Neural crest cell (in vitro differentiated cells): ENCODE measurements at places on chromosomes 7 and 10.

- no peak for DNase-seq
Observed at GRCh38 chr7:134452991-134453473, 5.9 kb downstream of the AKR1B1 start.

DNA sequence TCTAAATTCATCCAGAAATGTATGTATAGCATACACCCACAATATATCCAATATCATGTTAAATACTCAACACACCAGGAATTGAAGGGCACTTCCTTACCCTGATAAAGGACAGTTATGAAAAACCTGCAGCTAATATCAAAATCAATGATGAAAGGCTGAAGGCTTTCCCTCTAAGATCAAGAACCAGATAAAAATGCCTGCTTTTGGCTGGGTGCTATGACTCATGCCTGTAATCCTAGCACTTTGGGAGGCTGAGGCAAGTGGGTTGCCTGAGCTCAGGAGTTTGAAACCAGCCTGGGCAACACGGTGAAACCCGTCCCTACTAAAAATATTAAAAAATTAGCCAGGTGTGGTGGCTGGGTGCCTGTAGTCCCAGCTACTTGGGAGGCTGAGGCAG, 21.6 kb upstream of the UPP1 start:
- DNase-seq, result no peak

DNA sequence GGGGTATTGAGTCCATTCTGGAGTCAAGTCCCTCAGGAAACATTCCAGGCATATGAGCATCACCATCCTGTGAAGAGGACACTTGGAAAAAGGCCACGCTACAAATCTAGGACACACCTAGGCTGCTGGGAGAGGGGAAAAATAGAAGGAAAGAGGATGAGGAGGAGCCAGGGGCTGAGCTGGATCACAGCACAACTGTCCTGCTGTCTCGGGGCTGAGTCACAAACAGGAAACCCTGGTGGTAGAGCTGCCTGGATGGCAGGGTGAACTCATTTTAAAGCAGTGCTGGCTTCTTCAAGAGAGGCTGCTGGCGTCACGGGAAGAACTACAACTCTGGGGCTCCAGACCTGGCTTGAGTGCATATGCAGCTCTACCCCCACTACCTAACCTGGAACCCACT, 151.5 kb downstream of the RNF216 start:
- DNase-seq, result no peak

DNA sequence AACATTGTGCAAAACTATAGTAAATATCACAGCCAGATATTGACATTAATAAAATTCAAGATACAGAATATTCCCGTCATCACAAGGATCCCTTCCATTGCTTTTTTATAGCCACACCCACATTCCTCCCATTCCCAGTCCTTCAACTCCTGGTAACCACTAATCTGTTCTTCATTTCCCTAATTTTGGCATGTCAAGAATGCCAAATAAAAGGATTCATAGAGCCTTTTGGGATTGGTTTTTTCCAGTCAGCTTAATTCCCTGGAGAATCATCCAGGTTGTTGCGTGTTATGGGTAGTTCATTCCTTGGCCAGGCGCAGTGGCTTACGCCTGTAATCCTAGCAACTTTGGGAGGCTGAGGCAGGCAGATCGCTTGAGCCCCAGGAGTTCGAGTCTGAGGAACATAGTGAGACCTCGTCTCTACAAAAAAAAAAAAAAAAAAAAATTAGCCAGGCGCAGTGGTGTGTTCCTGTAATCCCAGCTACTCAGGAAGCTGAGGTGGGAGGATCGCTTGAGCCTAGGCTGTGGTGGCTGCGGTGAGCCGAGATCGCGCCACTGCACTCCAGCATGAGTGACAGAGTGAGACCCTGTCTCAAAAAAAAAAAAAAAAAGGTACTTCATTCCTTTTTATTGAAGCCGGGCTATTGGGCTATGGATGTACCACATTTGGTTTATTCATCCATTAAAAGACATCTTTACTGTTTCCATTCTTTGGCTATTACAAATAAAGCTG, 2.7 kb downstream of the OGDH start:
- no peak for DNase-seq

- peak; percentile 21 for DNase-seq
Observed at GRCh38 chr10:128062331-128062880, 63.8 kb downstream of the MKI67 start.

GRCh38 chr7:43152696-43153095, 40.2 kb downstream of the HECW1 start:
- DNase-seq, result no peak

DNA sequence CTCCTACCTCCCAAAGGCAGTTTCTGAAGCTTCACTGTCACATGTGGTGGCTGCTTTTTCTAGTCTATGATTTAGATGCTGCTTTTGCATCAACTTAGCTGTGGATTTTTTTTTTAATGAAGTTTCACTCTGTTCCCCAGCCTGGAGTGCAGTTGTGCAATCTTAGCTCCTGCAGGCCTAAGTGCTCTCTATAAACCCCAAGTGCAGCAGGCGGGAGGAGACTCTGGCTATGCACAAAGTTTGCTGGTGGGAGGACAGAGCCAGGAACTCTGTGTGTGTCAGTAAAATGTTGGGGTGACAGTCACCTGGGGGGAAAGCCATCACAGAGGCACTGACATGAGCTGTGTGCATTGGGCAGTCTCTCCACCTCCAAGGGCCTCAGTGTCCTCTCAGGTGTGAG, 138.8 kb upstream of the FAM20C start:
- no peak for DNase-seq

- no peak for DNase-seq
Observed at GRCh38 chr10:116912162-116912561, 62.9 kb downstream of the ENO4 start.

GRCh38 chr10:115209133-115209532, 116.0 kb downstream of the ATRNL1 start:
- no peak for DNase-seq

- no peak for DNase-seq
Observed at GRCh38 chr10:118922226-118922625, 107.3 kb upstream of the NANOS1 start.

DNA sequence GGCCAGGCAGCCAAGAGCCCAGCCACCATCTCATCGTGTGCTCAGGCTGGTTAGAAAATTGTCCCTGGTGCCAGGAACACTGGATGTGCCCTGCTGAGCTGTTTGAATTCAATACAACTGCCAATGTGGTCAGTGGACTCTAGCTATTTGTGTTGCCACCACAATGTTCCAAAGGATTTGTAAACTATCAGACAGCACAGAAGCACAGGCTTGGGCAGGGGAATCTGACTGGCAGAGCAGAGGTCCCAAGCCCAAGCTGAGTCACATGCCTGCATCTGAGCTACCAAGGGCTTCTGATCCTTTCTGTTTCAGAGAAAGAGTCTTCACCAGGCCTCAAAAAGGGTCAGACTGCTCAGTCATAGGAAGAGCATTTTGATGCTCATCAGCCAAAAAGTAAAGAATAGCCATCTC, 232.1 kb upstream of the SEMA3C start:
- no peak for DNase-seq

- no peak for DNase-seq
Observed at GRCh38 chr10:68128015-68128414, 18.7 kb downstream of the MYPN start.

DNA sequence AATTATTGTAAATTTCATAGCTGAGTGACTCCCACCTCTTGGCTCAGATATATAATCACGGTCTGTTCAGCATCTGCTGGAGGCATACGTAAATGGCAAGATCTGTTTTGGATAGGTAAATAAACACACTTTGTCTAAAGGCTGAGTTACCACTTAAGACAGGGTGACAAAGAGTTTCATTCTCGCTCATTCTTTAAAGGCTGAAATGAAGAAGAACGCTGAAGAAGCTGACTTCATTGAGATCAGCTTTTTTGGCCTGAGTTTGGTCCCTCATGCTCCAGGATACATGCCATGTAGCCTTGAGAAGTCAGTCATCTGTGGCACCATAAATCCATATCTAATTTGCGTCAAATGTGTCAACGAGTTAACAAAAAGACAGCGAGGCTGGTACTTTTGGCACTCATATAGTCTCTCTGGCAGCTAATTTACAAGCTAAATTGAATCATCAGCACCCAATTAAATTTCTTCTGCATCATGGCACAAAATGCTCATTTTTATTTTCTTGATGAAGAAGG, 309.9 kb downstream of the GPAM start:
- DNase-seq, result no peak

GRCh38 chr10:22693371-22693784, 21.0 kb downstream of the PIP4K2A start:
- no peak for DNase-seq

GRCh38 chr10:55305285-55305684, 504.3 kb upstream of the PCDH15 start:
- no peak for DNase-seq

DNA sequence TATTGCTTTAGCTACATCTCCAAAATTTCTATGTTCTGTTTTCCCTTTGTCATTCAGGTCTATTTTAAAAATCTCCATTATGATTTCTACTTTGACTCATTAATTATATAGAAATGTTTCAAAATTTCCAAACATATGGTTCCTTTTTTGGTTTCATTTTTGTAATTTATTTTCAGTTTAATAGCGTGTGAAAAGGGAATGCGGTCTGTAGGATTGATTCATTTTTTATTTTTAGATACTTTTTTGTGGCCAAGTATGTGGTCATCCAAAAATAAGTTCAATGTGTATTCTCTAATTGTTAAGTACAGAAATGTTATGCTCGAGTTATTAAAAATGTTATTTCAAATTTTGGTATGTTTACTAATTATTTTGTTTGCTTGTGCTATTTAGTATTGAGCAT, 72.5 kb upstream of the ANKRD1 start:
- no peak for DNase-seq

GRCh38 chr10:126425032-126425431, 36.8 kb upstream of the ADAM12 start:
- no peak for DNase-seq

DNA sequence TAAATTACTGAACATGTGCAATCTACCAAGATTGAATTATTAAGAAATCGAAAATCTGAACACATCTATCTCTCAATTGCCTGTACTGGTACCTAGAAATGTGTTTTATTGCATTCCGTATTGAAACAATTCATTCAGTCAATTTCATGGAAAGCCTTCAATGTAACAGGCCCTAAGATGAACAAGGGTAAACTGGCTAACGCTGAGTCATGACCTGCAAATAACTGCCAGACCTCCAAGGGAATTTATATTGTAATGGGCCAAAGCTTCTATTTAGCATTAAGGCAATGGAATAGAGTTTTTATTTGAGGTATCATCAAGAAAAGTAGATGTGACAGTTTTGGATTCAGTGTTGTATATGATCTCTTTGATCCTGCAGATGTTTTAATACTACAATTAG, 49.9 kb upstream of the CD36 start:
- DNase-seq, result no peak

GRCh38 chr7:27143023-27143949, at the start of gene HOXA5:
TSS of gene HOXA5 (minus strand) at chr7:27143681. CDS start at chr7:27143607, 74 bp downstream.
- DNase-seq, result peak; percentile 64

DNA sequence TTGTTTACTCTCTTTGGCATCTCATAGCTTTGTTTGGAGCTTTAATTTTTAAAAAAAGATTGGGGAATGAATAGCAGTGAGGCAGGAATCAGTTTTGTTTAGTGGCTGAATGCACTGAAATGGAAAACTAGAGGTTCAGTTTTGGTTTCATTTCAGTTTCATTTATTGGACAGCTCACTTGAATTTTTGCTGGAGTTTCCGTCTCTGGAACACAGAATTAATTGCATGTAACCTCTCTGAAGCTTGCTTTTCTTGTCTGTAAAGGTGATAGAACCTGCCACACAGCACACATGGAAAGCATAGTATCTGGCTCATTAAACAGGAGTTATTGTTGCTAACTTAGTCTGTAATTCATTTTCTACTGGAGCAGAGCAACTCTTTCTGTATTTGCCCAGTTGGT, 7.1 kb downstream of the GRM8 start:
- no peak for DNase-seq

- DNase-seq, result no peak
Observed at GRCh38 chr7:98802781-98803110, 67.1 kb downstream of the TMEM130 start.

DNA sequence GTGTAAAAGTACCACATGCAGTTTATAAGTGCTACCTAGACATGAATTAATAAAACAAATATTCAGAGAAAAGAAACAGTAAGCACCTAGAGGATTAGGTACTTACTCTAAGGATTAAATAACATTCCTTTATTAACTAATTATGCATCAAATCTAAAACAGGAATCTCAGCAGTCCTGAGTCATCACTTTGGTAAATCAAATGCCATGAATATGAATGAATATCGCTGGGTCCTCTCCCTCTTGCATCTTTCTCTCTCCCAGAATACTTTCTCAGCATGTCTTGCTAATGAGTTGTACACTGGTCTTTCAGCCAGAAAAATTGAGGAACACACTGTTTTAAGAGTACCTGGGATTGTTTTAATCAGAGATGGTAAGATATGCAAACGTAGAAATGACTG, 225.5 kb upstream of the NFE2L3 start:
- DNase-seq, result no peak

- no peak for DNase-seq
Observed at GRCh38 chr7:158329014-158329610, 258.5 kb downstream of the PTPRN2 start.

GRCh38 chr7:112622159-112622715, 141.4 kb downstream of the LSMEM1 start:
- no peak for DNase-seq

GRCh38 chr10:11697718-11698527, 44.3 kb upstream of the ECHDC3 start:
- DNase-seq, result no peak

- DNase-seq, result no peak
Observed at GRCh38 chr7:69105092-69105491, 493.2 kb upstream of the AUTS2 start.

GRCh38 chr10:11813177-11813576, 10.0 kb upstream of the PROSER2 start:
- DNase-seq, result no peak

GRCh38 chr7:36860681-36861080, 136.4 kb upstream of the AOAH start:
- DNase-seq, result no peak

GRCh38 chr7:1081931-1082401, 5.9 kb upstream of the GPER1 start:
- DNase-seq, result no peak
